8988T (cell line): ENCODE measurements at places on chromosomes 5 and 9.
A peak's percentile ranks its signal among the peaks of the same experiment; 100 is the strongest.

DNA sequence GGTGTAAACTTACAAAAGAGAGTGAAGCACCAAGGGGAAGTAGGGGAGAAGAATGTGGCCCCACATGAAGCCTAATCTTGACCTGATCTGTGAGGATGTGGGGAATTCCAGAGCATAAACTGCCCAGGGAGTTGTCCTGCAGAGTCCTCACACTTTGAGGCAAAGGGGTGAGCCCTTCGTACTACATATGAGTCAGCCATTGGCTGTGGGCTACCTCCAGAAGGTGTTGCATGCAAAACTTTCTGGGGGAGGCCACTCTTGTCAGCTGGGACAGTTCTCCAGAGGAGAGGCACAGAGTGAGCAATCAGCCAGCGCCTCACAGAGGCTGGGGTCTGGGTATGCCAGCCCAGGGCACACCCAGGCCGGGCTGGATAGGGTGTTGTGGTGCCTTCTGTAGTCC, 98.1 kb upstream of the NMUR2 start:
- DNase-seq: no peak

- DNase-seq: no peak
These were observed 123.2 kb downstream of the JAKMIP2 start for GRCh38 chr5:147659166-147659929.

DNA sequence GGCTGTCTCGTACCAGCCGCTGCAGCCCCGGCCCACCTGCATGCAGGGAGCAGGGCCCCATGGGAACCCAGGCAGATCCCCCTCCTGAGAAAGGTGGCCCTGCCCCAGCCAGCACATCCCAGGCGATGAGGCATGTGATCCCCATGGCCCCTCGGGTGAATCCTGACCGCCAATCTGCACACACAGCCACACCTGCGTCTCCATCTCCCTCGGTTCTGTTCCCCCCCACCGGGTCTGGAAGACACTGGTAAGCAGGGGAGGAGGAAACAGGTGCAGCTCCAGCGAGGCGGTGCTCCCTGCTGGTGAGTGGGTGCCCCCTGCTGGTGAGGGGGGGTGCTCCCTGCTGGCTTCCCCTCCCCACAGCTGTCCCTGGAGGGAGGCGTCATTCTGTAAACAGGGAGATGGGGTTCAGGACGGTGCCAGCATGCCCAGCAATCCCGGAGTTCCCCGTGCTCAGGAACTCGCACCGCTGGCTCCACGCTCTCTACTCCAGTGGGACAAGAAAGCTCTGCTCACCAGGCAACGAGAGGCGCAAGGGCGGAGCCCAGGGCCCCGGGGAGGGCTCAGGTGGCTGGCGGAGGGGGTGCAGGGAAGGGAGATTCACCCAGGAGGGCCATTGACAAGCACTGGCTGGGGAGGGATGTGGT, 28.4 kb upstream of the SLC12A7 start:
- DNase-seq: peak; percentile 98

DNA sequence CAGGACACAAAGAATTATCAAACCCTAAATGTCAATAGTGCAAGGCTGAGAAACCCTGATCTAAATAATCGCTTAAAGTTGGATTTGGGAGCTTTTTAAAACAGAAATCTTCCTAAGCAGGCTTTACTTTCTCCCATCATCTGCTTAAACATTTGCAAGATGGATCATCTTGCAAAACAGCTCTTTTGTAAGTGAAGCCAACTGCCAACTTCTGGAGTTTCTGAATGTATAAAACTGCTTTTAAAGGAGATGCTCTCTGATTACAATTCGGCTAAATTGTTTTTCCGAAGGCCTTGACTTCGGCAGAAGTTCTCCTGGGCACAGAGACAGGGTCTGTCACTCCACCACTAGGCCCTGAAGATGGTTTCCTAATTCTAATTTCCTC, 1.3 kb downstream of the PTPN3 start:
- no peak for DNase-seq

DNA sequence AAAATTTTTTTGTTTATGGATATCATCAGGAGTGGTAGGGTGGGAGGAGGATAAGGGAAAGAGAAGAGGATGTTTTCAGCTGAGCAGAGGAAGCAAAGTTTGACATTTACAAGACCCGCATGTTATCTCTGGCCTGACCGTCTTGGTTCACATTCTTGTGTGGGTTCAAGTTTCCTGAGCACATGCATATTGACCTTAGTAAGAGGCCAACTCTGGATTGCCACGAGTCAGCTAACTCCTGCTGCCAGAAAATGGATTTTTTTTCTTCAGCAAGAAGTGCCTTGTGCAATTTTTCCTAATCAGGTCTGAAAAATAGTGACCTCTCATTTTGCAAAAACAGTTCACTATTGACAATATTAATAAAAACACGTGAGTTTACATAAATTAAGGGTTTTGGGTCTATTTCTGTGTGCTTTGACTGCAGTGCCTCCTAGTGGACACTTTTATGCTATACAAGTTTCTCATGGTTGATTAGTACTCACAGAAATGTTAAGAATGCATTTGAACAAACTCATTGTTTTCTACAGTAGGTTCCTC, 27.1 kb upstream of the BASP1 start:
- no peak for DNase-seq
